ENCODE measurements at places on chromosomes 2 and 18.

- no peak for DNase-seq
Measured at GRCh38 chr2:120592084-120592483, 143.6 kb upstream of the GLI2 start.

- no peak for DNase-seq
Measured at GRCh38 chr2:176164611-176165369, 7.7 kb downstream of the HOXD3 start.

DNA sequence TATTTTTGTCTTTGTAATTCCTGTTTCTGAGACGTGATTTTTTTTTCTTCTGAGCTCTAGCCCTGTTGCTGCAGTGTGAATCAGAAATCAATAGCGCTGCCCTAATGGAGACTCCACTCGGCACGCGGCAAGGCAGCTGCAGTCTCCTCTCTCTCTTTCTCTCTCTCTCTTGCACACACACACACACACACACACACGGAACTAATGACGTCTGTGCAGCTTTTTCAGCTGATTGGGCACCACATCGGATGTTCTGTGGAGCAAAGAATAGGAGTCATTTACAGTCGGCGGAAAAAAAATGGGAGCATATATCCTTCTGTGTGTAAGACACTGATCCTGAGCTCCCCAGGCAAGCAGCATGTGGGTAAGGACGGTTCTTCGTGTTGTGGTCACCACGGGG is 2.0 kb upstream of the MYT1L start:
- no peak for DNase-seq

DNA sequence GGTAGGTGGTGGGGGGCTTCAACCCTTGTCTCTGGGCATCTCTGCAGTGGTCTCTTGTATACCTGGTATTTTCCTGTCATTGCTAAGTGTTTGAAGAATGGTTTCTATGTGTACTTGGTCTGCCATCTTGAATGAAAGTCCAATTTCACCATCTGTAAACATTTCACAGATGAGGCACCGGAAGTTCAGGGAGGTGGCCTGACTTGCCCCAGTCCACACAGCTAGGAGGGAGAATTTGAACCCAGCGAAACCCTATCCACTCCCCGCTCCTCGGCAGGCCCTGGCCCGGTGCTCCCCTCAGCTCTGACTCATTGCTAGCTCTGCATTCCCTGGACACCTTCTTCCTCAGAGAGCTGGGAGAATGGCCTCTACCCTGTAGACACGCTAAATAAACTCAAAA is 30.5 kb downstream of the ZAP70 start:
- no peak for DNase-seq

DNA sequence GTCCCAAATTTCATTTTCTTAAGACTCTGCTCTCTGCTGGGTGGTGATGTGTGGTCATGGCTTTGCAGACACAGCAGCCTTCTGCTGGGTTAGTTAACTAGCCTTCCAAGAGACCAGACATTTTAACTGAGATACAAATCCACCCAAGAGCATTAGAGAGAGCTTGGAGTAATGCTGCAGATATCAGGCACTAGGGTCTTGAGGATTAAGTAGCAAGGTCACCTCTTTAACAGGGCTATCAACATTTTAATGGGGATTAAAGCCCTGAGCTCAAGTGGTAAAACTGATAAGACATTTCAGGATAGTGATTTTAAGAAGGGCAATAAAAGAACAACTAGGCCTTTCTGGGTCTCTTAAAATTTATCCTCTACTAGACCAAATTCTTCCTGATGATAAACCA is 461.2 kb downstream of the MEIS1 start:
- no peak for DNase-seq

Measured in Kasumi-1 (cell line).